Activated CD8-positive, alpha-beta memory T cell treated with anti-CD3 and anti-CD28 coated beads, Interleukin-2, amount 10 ng/mL, durations not matched to agents 7 days and 5 days (primary cell): ENCODE measurements at places on chromosomes 11 and 22. TPM values are rescaled to one million over a fixed set of nuclear protein-coding genes. Genes with fewer than 3 reads are reported as not detected.

DNA sequence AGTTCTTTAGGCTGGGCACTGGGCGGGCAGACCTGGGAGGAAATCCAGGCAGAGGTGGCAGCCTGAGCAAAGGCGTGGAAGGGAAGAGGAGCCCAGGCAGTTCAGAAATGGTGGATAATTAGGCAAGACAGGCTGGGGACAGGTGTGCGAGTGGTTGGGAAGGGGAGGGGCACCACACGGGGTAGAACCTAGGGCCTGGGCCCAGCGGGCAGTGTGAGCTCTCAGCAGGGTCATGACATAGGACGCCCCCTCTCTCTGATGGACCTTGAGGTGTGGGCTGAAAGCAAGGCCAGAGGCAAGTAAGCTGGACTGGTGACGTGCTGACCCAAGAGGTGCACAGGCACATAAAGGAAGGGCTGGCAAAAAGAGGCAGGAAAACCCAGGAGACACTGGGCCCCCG, 6.8 kb downstream of the UFD1 start:
- H3K36me3 ChIP-seq, result peaks cover 42% of the 10 kb centered on the region
- no peak for DNase-seq
- H3K27ac ChIP-seq, result no peak overlapping the region

GRCh38 chr22:39958949-39959639, 1.1 kb upstream of the TMA7B start:
- peaks cover 85% of the 10 kb centered on the region for H3K4me1 ChIP-seq
- H3K4me3 ChIP-seq, result no peak overlapping the region
- no peaks in the 10 kb centered on the region for H3K27me3 ChIP-seq
- peak overlapping the region; percentile 56 for H3K27ac ChIP-seq
- H3K36me3 ChIP-seq, result peaks cover 79% of the 10 kb centered on the region
- peak; percentile 50 for DNase-seq

DNA sequence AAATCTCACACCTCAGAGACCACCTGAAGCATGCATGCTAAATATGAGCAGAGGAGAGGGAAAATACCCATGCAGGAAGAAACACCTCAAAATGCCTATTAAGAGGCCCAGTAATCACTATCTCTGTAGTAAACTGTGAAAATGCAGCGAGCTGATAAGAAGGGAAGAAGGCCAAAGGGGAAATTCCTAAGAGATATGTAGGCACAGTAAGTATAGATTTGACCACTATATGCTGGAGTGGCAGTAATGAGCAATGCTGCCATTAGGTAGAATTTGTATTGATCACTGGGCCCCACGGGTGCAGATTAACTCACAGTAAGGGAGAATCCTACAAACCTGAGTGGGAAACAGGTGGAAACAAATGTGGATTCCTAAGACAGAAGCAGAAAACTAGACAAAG, 1813.1 kb upstream of the RAG2 start:
- DNase-seq, result no peak
- no peaks in the 10 kb centered on the region for H3K36me3 ChIP-seq
- H3K27me3 ChIP-seq, result no peaks in the 10 kb centered on the region

DNA sequence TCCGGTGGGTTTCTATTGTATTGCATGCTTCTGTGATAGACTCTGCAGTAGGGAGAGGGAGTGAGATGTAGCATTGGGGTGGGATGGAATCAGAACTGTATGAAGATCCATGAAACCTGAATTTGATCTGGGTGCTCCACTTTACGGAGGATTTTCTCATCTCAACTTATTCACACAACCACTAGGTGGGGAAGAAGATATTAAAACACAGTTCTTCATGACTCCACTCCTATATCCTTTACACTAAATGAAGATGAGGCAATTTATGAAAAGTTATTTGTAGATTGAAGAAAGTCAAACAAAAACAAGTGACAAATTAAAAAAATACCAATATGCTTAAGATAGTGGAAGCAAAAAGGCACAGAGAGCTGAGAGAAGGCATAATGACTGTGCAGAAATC, 92.6 kb upstream of the PDGFD start:
- H3K27ac ChIP-seq, result no peak overlapping the region
- H3K36me3 ChIP-seq, result no peaks in the 10 kb centered on the region
- H3K4me1 ChIP-seq, result no peaks in the 10 kb centered on the region
- no peak for DNase-seq
- no peak overlapping the region for H3K4me3 ChIP-seq
- no peaks in the 10 kb centered on the region for H3K27me3 ChIP-seq

DNA sequence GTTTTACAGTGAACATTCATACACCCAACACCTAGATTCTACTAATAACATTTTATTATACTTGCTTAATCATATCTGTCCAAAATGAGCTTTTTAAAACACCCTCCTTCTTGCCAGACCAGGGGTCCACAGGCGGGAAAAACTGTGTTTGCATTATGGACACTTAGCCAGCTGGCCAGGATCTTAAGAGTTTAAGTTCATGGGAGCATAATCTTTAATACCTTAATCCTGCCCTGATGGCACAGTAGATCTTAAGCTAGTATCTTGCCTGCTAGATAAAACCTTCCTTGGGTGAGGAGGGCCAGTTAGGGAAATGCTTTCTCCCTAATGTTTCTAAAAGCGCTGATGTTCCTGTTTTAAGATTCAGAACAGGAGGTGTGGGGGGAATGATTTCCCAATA, 13.1 kb upstream of the CCDC134 start:
- no peak overlapping the region for H3K27ac ChIP-seq
- H3K4me1 ChIP-seq, result peaks cover 14% of the 10 kb centered on the region
- DNase-seq, result no peak
- H3K4me3 ChIP-seq, result no peak overlapping the region
- peaks cover 14% of the 10 kb centered on the region for H3K36me3 ChIP-seq

GRCh38 chr11:16881766-16882165, 132.4 kb downstream of the PLEKHA7 start:
- no peak overlapping the region for H3K27ac ChIP-seq
- H3K27me3 ChIP-seq, result peaks cover 15% of the 10 kb centered on the region
- H3K4me3 ChIP-seq, result no peak overlapping the region
- no peak for DNase-seq
- H3K36me3 ChIP-seq, result no peaks in the 10 kb centered on the region
- H3K4me1 ChIP-seq, result no peaks in the 10 kb centered on the region

DNA sequence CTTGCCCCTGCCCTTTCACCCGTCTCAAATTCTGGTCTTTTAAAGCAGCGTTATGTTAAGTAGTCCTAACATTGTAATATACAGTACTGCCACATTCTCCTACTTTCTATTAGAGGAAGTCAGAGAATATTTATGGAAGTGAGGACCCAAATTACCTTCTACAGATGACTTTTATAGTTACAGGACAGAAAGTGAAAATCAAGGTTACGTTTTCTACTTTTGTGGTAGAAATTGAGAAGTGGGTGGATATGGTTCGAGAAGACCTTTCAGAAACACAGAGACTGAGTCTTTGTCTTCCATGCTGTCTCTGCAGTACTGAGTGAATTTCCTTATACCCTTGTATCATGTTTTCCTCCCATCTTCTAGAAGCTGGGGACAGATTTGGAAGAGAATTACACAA, 17.1 kb downstream of the SC5D start:
- no peak overlapping the region for H3K27ac ChIP-seq
- DNase-seq, result no peak
- H3K4me3 ChIP-seq, result no peak overlapping the region
- H3K4me1 ChIP-seq, result peaks cover 12% of the 10 kb centered on the region
- H3K27me3 ChIP-seq, result no peaks in the 10 kb centered on the region

DNA sequence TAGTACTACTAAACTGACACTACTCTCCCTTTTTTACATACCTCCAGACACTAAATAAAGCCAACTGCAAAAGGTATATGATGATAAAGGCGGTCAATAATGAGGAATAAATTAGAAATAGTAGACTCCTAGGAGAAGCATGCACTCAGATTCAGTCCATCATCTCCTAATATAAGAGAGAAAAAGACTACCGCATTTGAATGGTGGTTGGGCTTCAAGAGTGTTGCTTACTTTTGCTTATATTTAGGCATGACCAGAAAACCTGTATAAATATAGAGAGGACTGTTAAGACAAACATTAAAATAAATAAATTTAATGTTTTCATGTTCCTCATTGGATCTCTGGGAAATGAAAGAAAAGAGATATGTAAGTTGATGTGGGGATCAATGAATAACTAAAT, 1137.0 kb downstream of the FAM181B start:
- no peaks in the 10 kb centered on the region for H3K27me3 ChIP-seq
- H3K27ac ChIP-seq, result no peak overlapping the region
- H3K4me1 ChIP-seq, result no peaks in the 10 kb centered on the region
- no peak overlapping the region for H3K4me3 ChIP-seq

DNA sequence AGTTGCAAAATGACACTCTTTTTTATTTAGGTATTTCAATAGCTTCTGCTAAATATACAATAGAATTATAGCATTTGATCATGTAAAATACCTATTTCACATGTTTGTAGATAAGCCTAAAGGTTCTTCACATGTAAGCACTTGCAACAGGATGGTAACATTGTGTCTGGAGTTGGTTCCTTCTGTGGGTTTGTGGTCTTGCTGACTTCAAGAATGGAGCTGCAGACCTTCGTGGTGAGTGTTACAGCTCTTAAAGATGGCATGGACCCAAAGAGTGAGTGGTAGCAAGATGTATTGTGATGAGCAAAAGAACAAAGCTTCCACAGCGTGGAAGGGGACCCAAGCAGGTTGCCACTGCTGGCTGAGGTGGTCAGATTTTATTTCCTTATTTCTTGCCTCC, 246.4 kb upstream of the PDGFD start:
- H3K4me3 ChIP-seq, result no peak overlapping the region
- no peak for DNase-seq
- H3K4me1 ChIP-seq, result no peaks in the 10 kb centered on the region
- no peaks in the 10 kb centered on the region for H3K27me3 ChIP-seq
- H3K27ac ChIP-seq, result no peak overlapping the region
- no peaks in the 10 kb centered on the region for H3K36me3 ChIP-seq

- peak overlapping the region; percentile 43 for H3K27ac ChIP-seq
- no peak for DNase-seq
- no peak overlapping the region for H3K4me3 ChIP-seq
- H3K27me3 ChIP-seq, result no peaks in the 10 kb centered on the region
- peaks cover 38% of the 10 kb centered on the region for H3K4me1 ChIP-seq
These were observed 42.0 kb downstream of the IGLL5 start for GRCh38 chr22:22929381-22930221.

DNA sequence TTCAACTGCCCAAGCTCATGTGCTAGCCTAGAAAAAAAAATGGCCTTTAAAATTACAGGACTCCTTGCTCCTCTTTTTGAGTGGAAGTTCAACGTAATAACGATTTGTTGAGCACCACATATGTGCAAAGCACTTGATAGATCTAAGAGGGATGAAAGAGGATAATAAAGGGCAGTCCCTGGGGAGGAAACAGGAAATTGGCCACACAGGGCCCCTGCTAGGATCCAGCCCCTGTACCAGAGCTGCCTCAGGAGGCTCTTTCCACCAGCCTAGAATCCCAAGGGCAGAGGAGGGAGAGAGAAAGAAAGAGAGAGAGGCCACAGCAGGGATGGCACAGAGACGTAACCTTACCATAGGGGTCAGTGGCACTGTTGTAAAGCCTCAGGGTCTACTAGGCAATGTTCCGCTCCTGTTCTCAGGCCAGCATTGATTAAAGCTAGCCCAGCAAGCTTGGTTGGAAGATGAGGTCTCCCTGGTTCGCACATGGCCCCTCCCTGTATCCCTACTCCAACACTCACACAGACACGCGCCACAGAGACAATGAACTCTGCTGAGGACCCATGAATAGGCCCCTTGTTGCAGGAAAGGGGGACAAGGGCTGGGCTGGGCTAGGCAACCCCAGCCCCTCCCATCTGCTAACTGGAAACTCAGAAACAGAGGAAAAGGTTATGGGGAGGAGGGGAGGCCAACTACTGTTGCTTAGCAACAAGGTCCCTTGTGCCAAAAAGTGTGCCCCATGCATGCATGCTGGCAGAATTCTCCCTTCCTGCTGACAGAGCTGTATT, at the start of gene TMPRSS5:
Gene TMPRSS5 (minus strand): TSS at position 438 of the 785 bp plus-strand sequence. CDS start 84 bp downstream, at position 354.
- no peak within 1 kb of the TSS for H3K27ac ChIP-seq
- H3K36me3 ChIP-seq, result peaks cover 16% of the 10 kb centered on the region
- H3K4me3 ChIP-seq, result no peak within 1 kb of the TSS
- no peak for DNase-seq
- H3K27me3 ChIP-seq, result no peaks in the 10 kb centered on the region
- no peaks in the 10 kb centered on the region for H3K4me1 ChIP-seq

PRODH gene
- not detected for total RNA-seq

CD6 gene
- total RNA-seq, result 181 TPM

SLC5A12 gene
- total RNA-seq, result not detected
